Cortex of kidney (tissue), 1 donor: ENCODE measurements at places on chromosomes 5 and 9.

- DNase-seq = no peak
Observed at GRCh38 chr5:137245438-137245837, 253.7 kb downstream of the SPOCK1 start.

DNA sequence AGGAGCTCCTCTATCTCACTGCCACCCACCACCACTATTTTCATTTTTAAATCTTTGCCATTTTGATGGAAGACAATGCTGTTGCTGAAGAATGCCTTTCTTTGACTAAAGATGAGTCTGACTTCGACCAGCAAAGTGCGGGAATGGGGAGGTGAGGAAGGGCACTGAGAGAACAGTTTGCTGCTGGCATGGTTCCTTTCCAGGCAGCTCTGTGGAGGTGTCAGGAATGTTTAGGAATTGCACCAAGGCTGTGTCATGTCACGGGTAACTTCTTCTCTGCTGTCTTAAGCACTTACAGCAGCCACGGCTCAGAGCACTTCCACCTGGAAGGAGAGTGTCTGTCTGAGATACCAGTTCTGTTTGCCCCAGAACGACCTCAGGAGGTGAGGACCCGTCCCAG lies 41.4 kb upstream of the SHB start:
- no peak for DNase-seq

DNA sequence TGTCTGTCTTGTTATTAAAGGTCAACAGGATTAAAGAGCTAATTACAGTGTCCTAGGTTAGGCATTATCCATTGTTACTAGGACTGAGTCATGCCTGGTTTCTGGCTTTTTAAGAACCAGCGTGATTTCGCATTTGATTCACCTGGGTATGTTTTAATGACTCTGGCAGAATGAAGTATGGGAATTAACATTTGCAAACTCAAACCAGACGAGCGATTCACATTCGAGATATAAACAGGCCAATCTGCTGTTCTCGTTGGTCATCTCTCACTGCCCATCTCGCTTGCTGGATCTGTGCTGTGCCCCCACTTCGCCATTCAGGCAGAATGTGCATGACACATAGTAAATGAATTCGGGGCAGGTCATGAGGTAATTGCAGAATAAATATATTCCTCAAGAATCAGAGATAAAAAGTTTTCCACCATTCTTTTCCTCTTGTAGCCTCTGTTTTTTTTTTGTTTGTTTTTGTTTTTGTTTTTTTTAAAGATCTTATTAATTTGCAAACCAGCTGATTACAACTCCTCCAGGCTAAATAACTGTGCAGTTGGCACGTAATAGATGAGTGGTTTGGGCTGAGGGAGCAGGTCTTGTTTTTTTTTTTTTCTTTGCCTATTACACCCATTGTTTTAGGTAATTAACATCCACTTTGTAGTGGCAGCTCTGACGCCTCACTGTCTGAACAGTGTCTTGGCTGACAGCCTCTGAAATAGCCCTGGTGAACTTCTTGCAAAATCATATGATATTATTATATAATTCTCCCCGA lies 313.5 kb upstream of the MSX2 start:
- DNase-seq = no peak

DNA sequence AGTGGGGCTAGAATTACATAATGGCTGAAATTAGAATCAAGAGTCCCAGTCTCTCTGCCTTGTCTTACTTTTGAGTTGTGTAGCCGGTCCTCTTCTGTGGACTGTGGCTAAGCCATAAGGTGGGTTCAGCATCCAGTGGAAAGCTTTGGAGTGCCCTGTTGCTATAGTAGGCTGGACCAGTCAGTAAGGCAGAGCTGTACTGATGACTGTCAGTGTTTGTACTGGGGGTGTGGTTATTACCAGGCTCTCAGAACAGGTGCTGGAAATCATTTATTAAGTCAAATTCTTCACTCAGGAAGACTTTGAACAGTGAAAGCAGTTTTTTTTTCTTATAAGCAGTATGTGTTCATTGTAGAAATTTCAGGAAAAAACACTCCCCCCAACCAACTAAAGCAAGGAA lies 129.4 kb downstream of the ZSWIM6 start:
- DNase-seq = no peak

DNA sequence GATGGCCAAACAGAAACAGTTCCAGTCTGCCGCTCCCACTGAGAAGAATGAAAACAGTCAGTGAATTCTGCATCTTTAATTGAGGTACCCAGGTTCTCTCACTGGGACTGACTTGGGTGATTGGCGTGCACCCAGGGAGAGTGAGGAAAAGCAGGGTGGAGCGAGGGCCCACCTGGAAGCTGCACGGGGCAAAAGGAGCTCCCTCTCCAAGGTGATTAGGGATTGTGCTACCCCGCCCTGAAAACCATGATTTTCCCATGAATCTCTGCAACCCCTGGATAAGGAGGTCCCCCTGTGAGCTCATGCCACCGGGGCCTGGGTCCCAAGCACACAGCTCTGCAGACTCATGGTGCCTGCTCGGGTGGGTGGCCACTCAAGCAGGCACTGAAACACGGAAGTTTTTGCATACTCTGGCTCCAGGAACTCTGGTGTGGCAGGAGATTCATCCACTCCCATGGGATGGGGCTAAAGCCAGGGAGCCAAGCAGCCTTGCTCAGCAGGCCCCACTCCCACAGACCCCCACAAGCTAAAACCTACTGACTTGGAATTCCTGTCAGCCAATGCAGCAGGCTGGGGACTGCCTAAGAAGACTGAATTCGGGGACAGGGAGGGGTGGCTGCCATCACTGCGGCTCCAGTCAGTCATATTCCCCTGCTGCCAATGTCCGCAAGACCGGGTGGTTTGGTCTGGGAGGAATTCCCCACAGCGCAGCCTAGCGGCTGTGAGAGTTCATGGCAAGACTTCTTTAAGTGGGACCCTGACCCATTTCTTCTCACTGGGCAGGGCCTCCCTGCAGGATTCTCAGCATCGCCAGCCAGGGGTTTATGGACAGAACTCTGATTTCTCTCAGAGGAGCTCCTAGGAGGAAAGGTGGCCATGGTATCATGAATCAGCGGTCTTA lies 652.2 kb upstream of the RGMB start:
- DNase-seq = no peak

- DNase-seq = no peak
Observed at GRCh38 chr5:135824541-135825041, 9.9 kb upstream of the SLC25A48 start.

DNA sequence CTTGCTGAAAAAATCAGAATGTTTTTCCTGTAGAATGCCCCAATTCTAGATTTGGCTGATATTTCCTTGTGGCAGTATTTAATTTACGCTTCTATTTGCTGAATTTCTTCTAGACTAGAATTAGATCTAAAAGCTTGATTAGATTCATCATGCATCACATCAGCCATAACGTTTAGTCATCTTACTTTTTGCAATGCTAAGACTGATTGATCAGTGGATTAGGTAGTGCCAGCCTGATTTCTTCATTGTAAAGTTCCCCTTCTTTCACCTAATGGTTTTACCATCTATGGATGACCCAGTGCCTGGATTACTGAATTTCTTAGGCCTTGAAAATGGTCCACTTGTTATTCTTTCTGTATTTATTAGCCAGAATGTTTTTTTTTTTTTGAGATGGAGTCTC lies 83.9 kb downstream of the PBX3 start:
- no peak for DNase-seq

GRCh38 chr5:96253140-96253539 lies 179.9 kb downstream of the PCSK1 start:
- DNase-seq = no peak

- no peak for DNase-seq
Observed at GRCh38 chr5:1412163-1412562, 33.1 kb downstream of the SLC6A3 start.

- DNase-seq = no peak
Observed at GRCh38 chr9:99822109-99822805, 572 bp downstream of the NR4A3 start.

DNA sequence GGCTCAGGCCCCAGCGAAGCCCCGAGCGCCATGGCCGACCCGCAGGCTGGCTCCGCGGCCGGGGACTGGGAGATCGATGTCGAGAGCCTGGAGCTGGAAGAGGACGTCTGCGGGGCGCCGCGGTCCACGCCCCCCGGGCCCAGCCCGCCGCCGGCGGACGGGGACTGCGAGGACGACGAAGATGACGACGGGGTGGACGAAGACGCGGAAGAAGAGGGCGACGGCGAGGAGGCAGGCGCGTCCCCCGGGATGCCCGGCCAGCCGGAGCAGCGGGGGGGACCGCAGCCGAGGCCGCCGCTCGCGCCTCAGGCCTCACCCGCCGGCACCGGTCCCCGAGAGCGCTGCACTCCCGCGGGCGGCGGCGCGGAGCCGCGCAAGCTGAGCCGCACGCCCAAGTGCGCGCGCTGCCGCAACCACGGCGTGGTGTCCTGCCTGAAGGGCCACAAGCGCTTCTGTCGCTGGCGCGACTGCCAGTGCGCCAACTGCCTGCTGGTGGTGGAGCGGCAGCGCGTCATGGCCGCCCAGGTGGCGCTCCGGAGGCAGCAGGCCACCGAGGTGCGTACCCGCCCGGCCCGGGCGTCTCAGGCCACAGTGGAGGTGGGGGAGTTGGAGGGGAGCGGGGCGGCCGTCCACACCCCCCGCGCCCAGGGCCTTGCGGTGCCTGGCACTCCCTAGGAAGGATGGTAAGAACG lies 1.6 kb downstream of the DMRT2 start:
- DNase-seq = no peak

DNA sequence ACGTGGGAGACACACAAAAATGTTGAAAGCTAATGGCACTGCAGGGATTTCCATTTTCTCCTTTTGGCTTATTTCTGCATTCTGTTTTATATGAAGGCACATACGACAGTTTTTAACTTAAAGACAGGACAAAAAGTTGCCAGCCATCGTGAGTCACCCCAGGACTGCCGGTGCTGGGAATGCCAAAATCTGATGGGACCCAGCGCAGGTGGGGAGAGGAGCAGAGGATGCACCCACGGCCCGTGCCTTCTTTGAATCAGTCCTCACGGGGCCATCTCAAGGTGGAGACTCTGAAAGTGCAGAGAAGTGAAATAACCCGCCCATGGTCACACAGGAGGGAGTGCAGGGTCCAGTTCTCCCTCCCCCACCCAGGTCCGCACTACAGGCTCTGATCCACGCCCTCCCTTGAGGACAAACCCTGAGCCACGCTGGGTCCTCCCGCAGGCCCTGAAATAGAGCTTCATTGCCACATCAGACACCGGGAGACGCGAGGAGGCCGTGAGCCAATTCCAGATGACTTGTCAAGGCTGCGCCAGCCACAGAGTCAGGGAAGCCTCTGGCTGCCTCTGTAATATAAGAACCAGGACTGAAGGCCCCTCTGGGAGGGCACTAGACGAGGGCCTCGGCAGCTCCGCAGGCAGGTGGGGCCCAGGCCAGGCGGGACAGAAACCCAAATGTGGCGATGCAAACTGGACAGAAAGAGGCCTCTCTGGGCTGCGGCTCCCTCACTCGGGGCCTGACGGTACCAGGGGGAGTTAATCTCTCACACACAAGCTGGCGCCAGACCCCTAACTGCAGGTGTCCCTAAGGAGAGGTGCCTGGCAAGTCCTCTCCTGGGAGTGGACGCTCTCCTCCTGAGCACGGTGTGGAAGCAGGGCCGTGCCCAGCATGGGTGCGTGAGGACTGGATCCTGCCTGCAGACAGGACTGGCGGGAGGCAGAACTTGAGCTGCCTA lies 22.9 kb downstream of the ADAMTS2 start:
- DNase-seq = no peak
